ENCODE measurements at places on chromosomes 12 and 14.
A peak's percentile ranks its signal among the peaks of the same experiment; 100 is the strongest.

DNA sequence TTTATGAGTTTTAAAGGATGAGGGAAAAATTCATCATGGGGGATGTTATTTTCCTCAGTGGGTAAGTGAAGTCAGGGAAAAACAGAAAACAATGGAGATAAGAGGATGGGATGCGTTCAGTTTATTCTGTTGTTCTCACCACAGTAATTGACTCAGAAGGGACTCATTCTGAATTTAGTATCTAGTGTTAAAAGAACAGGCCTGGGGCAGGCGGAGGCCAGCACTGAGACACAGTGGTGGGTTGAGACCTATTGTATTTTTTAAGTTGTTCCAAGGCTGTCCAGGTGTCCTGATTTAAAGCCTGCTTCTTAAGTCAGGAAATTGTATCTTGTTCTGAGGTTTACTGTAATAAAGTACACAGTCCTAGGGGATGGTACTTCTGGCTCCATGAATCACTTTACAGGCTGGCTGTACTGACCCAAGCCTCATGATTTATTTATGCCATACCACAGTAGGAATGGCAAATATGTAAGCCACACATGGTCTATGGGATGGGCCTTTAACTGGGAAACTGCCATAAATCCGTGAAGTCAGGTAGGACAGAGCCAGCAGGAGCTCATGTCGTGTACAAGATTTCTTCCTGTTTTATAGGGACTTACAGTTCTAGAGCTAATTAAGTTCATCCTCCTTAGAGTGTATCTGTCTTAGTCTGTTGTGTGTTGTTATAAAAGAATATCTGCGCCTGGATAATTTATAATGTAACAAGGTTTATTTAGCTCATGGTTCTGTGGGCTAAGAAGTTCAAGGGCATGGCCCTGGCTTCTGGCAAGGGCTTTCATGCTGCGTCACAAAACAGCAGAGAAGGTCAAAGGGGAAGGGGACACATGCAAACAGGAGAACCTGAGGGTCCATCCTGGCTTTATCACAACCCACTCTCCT is 244.1 kb downstream of the FBXL14 start:
- no peak for DNase-seq

DNA sequence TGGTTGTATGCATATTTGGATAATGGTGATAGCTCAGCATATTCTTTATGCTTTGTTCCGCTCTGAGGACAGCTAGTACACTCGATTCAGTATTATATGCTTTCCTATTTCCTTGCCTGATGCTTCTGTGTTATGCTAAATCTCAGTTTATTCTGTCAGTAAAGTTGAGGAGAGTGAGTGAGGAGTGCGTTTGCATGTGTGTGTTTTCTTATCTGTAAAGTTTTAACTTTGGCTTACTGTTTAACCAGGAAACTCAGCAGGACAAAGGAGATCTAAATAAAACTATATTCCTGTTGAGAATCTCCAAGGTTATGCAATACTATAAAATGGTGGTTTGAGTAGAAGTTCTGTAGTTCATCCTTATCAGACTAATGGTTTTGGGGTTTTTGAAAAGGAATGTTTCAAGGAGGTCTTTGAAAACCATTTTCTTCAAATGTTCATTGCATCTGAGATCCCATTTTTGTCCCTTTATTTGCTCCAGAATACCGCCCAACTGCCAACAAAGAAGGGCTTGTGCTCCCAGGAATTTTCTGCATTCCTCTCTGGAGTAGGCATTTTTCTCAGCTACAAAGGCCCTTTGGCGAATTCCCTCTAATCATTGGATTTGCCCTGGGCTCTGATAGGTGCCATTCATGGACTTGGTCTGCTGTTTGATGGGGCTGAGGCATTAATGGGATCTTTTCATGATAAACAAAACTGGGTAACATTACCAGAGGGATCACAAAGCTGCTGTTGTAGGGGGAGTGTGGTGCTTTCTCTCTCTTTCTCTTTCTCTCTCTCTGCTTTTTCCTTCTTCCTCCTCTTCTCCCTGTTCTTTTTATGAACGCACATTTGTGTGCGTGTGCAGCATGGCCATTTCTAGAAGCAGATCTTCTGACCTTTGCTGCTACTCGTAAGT is 71.7 kb downstream of the HMGA2 start:
- DNase-seq, result no peak

- no peak for DNase-seq
These were observed 10.9 kb upstream of the METAP2 start for GRCh38 chr12:95463050-95463449.

- no peak for DNase-seq
These were observed 141.7 kb upstream of the ARHGAP5 start for GRCh38 chr14:31935391-31935790.

DNA sequence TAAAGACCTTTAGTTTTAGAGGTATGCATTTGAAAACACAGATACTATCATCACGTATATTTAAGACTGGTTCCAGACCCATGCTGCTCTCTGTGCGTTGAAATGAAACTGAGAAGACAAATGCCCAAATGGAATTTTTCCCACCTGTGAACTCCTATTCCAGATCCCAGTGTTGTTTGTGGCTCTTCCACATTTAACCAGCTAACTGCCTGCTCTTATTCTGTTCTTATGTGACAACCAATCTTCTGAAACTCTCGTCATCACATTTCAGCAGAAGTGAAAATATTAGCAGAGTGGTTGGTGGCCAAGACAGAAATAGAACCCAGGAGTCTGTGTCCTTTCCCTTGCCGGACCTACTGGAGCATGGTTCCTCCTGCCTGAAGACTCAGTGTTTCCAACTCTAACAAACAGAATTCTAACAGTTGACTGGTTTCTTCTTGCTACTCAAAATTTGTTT is 460.2 kb downstream of the RAD51B start:
- no peak for DNase-seq

GRCh38 chr14:22113401-22113800 is 439.8 kb upstream of the OR4E1 start:
- DNase-seq, result no peak

GRCh38 chr12:121611306-121611705 is 15.0 kb upstream of the ORAI1 start:
- DNase-seq, result no peak

DNA sequence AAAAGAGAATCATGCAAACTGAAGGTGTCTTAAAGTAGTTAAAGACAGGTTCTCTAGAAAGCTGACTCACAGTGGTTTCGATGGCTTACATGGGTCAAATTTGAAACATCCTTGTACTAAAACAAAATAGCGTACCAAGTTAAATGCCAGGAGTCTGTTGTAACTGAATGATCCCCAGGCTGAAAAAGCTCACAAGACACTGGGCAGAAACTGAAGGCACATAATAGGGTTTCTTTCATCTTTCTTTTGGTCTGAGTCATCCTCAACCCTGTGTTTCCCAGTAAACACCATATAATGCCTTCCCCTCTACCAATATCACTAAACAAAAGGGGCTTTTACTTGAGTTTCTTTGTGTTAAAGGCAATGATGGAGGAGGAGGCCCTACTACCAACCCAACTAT is 12.8 kb downstream of the ZFYVE1 start:
- peak; percentile 81 for DNase-seq

- peak; percentile 4 for DNase-seq
These were observed 1117.0 kb downstream of the FLRT2 start for GRCh38 chr14:86646696-86647690.

- DNase-seq, result no peak
These were observed 40.8 kb upstream of the OASL start for GRCh38 chr12:121079736-121080272.

- peak; percentile 94 for DNase-seq
These were observed 39.8 kb downstream of the IFNG start for GRCh38 chr12:68119724-68120211.

DNA sequence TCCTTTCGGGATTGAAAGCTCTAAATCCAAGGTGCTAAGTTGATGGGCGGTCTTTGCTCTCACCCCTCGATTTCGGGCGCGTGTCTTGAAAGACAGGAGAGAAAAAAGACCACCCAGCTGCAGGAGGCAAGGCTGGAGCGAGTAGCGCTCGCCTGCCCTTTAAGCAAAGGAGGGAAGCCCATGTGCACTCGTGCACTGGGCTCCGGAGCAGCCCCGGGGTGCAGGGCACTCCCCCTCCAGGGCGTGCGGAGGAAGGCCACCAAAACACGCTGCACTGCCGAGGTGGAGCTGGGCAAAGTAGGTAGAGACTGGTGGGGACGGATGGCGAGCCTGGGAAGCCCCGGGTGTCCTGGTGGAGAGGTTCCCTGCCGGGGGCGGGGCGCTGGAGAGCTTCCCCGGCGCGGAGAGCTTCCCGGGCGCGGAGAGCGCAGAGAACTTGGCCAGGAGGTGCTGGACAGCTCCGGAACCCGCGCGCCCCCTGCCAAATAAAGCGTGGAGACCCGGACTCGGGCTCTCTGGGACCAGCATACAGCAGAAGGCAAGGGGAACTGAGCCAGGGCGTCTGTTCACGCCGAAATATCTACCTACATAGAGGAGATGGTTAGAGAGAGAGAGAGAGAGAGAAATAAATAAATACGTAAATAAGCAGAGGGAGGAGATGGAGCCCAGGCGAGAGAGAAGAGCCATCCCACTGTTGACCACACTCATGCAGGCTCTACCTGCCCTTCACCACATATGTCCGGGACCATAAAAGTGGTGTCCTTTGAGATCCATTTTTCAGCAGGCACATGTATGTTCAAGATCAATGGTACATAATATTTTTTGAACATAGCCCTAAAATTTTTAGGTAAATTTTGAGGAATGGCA is 662 bp upstream of the NELL2 start:
- DNase-seq, result peak; percentile 16

Measured in activated CD4-positive, alpha-beta T cell treated with anti-CD3 and anti-CD28 coated beads, Interleukin-2, Interleukin-4, amounts not matched to agents 100 ng/mL and 50 ng/mL, durations not matched to agents 16 hours and 8 hours (primary cell).